ENCODE measurements at places on chromosomes 6 and 20.
A peak's percentile ranks its signal among the peaks of the same experiment; 100 is the strongest.

DNA sequence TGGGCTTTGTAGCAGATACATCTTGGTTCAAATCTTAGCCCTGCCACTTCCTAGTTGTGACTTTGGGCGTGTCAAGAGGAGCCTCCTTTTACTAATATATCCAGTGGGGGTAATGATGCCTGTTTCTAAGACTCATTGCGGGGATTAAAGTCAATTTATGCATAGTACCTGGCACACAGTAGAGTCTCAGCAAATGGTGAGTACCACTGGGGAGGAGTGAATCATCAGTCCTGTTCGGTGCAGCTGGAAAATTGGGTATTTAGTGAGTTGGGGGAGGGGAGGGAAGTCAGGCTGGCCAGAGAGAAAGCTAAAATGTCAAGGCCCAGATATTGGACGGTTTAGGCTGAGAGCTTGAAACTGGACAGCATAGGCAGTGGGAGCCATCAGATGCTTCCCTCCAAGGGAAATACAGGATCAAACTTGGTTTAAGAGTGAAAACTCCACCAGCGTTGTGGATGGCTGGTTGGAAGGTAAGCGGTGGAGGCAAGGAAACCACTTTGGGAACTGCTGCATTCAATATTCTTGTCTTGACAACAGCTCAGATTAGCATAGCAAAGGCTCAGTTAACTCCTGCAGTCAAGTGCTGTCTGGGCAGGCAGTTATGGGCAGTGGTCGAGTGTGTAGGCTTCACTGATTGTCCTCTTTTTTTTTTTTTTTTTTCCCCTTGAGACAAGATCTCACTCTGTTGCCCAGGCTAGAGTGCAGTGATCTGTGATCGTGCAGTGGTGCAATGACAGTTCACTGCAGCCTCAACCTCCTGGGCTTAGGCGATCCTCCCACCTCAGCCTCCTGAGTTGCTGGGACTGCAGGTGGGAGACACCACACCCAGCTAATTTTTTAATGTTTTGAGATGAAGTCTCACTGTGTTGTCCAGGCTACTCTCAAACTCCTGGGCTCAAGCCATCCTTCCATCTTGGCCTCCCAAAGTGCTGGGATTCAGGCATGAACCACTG is 12.9 kb downstream of the PPP1R16B start:
- no peak for DNase-seq

- DNase-seq = no peak
Observed at GRCh38 chr6:11994875-11995461, 17.1 kb upstream of the HIVEP1 start.

DNA sequence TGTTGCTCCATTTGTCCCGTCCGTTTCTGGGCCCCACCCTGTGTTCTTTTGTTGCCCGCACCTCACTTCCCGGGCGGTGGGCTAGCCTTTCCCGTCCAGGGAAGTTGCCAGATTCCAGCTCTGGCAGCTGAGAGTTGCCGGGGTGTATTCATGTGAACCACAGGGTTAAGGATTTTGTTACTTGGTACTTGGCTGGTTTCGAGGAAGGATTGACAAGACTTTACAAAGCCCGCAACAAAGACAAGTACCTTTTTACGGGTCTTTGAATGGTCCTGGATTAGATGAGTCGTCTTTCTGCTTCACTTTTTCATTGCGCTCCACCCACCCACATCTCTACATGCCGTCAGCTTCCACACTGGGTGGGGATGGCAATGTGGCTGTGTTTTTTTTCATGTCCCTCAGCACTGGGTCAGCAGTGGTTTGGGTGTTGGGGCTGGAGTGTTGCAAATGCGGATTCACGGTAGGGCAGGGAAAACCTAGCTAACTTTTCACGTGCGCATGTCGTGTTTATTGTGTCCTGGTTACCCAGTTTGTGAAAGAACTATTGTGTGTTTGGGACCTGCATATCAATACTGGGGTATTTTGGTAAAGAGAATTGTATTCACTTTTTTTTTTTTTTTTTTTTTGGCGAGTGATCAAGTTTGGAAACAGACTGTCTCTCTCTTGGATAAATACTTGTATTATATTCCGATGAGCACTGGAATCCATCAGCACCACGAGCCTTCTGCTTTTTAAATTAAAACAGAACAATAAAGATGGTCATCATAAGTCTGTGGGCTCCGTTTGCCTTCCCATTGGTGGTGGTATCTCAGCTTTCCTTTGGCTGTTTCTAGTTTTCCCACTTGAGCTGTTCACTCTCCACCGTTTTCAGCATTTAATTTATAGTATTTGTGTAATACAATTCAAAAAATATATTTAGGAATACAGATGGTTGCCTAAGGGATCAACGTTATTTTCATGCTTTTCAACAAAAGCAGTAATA is 1.2 kb downstream of the DUSP22 start:
- DNase-seq = no peak

- DNase-seq = no peak
Observed at GRCh38 chr6:148223424-148223842, 119.2 kb upstream of the SASH1 start.

DNA sequence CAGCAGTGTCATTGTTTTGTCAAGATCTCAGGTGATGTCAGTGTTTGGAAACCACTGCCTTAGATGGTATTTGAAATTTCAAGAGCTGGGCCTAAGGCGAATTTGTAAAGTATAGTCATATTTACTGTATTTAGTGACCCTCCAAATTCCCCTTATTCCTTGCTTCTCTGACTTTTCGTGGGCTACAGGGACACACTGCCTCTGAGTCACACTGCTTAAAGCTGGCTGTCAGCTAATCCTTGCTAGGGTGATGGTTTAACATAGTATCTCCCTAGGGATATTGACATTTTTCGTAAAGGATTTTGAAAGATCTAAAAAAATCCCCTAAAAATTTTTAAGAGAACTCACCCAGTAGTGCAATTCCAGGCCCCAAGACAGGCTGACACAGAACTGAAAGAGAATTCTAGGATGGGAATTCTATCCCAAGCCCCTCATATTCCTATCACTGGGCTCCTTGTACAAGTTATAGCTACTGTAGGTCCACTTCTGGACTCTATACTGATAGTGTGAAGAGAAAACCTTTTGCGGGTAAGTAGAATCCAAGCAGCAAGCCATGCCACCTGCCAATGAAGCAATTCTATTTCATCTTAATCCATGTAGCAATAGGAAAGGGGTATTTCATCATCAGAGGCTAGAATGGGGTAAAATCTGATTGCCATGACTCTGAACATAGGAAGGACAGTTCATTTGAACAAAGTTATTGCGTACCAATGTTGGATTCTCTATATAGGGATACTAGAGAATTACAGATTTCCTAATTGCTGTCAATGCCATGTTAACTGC is 4.3 kb downstream of the BMP6 start:
- DNase-seq = no peak

- DNase-seq = no peak
Observed at GRCh38 chr6:14383393-14384174, 266.0 kb downstream of the CD83 start.

DNA sequence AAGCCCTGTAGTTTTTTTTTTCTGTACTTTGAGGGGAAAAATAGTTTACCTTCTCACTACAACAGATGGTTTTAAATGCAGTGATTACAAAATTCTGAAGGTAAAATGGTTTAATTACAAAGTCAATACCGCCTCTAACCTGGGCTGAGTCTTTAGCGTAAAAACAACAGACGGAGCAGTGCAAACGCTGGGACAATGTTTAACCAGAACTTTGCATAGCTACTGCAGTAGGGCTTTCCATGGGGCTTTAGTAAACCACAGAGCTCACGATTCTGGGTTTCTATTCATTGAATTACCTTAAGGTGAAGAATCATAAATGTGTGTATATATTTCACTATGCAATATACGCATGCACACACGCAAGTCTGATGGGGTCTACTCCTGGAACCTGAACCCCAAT is 77.9 kb downstream of the RFX6 start:
- no peak for DNase-seq

GRCh38 chr6:136890194-136890839 is 31.8 kb upstream of the SLC35D3 start:
- DNase-seq = no peak

DNA sequence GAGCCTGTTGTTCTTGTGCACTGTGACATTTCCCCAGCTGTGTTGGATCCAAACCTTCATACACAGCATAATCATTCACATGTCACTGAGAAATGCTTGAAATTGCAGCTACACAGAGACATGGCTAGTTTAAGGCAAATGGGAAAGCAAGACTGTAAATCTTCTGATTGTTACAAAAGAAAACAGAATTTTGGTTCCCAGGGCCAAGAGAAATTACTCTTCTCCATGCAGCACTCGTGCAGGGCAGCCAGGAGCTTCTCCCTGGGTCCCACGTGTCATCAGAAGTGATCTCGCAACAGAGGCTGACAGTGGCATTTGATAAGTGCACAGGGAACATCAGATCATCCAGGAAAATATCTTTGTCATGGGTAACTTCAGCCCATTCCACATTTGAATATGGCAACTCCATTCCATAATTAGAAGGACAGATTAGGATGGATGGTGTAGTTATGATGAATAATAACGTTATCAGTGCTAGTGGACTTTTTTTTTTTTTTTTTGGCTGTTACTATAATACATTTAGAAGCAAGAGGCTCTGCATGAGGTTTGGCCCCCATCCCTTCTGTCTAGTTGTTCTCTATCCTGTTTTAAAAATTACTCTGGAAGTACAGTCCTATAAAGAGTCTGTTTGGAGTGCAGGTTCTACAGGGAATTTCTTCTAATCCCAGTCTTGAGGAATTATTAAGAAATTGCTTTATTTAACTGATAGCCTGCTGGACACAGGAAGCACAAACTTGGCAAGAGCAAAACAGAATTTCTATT is 571.0 kb upstream of the NOX3 start:
- no peak for DNase-seq

- DNase-seq = no peak
Observed at GRCh38 chr6:170210026-170210390, 80.9 kb downstream of the DLL1 start.

DNA sequence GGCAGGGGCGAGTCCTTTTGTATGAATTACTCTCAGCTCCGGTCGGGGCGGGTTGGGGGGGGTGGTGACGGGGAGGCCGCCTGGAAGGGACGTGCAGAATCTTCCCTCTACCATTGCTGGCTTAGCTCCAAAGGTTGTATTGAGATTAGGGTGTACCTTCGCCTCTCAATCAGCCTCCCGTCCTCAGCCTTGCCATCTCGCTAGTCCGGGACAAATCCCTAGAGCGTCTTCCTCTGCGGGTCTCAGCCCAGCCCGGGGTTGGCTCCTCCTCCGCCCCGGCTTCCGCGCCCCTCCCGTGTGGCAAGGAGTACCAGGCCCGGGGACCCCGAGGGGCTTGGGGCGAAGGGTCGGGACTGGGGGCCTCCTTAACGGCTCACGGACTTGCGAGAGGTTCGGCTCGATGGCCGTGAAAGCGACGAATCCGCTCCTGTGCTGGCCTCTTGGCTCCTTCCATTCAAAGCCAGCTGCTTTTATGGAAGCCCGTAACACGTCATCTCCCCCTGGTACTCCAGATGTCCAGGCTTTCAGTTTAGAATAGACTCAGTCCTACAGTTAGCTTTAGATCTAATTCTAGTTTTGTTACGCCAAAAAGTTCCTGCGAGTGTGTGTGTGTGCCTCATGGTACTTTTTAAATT is 636 bp upstream of the EEF1A1 start:
- peak; percentile 33 for DNase-seq

DNA sequence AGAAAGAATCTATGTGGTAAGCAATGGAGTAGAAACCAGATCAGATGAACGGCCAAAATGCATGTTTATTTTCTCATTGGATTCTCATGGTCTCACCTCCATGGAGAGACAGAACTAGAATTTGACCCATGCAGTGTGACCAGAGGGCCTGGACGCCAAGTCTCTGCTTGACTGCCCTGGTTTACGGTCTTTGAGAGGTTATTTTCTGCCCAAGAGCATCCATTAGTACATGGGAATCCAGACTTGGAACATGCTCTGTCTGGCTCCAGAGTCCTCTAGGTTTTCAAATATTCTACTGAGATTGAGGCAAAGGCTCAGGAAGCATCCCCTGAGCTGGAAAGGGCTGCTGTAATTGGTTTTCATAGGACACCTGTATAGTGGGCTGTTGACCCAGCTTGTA is 45.5 kb upstream of the UST start:
- DNase-seq = no peak

- no peak for DNase-seq
Observed at GRCh38 chr6:93260881-93261280, 158.5 kb downstream of the EPHA7 start.

DNA sequence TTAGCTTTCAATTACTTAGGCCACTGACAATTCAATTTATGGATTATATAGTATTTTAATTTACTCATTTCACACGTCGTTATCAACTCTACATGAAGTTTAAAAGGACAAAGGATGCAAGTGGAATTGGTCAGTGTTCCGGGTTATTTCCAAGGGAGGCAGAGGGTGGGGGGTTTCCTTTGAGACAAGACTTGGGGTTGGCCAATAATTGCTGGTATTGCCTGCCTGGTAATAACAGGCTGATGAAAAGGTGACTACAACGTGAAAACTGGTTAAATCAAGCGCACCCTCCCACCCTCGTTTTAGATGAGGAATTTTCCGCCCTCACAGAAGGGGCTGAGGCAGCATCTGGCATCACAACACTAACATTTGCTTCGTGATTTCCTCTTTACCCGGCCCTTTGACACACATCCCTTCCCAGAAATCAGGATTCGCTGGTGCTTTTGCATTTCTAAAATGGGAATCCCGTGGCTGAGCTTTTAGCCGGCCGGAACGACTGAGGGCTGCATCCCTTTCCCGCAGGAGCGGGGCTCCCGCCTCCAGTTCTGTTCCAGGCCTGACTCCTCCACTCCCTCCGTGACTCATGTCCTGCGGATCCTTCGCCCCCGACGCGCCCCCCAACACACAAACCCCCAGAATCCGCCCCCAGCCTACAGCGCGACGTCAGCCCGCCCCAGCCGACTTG is 999 bp upstream of the PIM1 start:
- DNase-seq = no peak

GRCh38 chr6:139680819-139681218 is 306.4 kb upstream of the CITED2 start:
- DNase-seq = no peak

- no peak for DNase-seq
Observed at GRCh38 chr6:29661071-29661470, 4.2 kb downstream of the MOG start.

- no peak for DNase-seq
Observed at GRCh38 chr6:117072134-117072533, 193.2 kb upstream of the VGLL2 start.

GRCh38 chr20:62547364-62547763 is 71.6 kb upstream of the GATA5 start:
- no peak for DNase-seq

- no peak for DNase-seq
Observed at GRCh38 chr6:168158980-168159349, 80.0 kb upstream of the FRMD1 start.

DNA sequence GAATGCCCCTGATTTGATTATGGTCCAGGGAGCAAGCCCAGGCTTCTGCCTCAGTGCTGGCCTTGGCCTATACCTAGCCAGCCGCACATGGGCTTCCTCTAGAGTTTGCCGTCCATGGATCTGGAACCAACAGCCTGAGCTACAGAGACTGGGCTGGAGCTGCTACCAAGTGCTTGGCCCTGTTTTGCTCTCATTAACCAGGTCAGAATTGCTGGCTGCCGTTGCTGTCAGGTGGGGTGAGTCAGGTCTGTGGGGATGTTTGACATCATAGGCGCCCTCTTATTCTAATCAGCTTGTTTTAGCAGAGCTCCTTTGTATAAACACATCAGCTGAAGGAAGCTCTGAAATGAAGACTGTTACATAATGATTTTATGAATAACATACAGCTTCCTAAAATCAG is 83.1 kb upstream of the PHACTR2 start:
- DNase-seq = no peak
